ENCODE measurements at places on chromosomes 3 and 15. TPM values are rescaled to one million over a fixed set of nuclear protein-coding genes. Genes with fewer than 3 reads are reported as not detected.

GNAI2 gene
- 127 TPM for total RNA-seq

TMCO5A gene
- not detected for total RNA-seq

SSR3 gene
- 109 TPM for total RNA-seq

GPR27 gene
- total RNA-seq = 0.98 TPM

ZNF385D gene
- total RNA-seq = 1.1 TPM

GABRG3 gene
- total RNA-seq = not detected

EFCC1 gene
- 1.2 TPM for total RNA-seq

CCR8 gene
- not detected for total RNA-seq
